ENCODE measurements at places on chromosomes 7 and 10.
A peak's percentile ranks its signal among the peaks of the same experiment; 100 is the strongest.

GRCh38 chr10:69894156-69894555, 92.5 kb downstream of the COL13A1 start:
- no peak for DNase-seq

GRCh38 chr7:139370943-139371313, 11.2 kb downstream of the LUC7L2 start:
- DNase-seq: no peak

- no peak for DNase-seq
Observed at GRCh38 chr10:106384496-106384895, 780.0 kb downstream of the SORCS1 start.

GRCh38 chr10:92880233-92880861, 32.0 kb downstream of the EXOC6 start:
- DNase-seq: no peak

GRCh38 chr10:78229489-78229888, 195.8 kb downstream of the RPS24 start:
- DNase-seq: no peak

GRCh38 chr10:57460540-57460939, 807.2 kb downstream of the IPMK start:
- DNase-seq: no peak

- no peak for DNase-seq
Observed at GRCh38 chr10:116870949-116871348, 21.6 kb downstream of the ENO4 start.

DNA sequence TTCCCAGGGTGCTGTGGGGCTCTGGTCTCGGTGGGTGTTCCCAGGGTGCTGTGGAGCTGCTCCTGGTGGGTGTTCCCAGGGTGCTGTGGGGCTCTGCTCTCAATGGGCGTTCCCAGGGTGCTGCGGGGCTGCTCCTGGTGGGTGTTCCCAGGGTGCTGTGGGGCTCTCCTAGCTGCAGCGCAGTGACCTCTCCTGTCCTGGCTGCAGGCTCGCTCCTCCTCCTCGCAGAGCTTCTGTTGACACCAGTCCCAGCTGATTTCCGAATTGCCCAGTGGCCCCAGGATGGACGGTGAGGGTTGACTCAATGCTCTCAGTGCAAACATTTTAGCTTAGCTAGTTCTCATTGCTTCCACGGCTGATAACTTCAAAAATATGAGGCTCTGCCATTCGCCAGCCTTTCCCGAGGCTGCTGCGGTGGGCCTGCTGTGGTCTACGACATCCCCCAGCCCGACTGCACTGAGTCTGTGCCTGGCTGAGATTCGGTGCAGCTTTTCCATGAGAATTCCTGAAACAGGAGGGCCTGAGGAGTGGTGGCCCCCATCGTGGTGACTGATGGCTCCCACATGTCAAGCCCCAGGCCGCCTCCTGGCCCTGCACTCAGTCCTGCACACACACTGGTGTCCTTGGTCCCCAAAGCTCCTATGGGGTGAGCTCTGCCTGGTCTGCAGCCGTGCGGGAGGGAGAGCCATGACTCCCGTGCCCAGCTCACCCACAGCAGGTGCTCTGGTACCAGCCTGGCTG, 58.3 kb upstream of the NKX6-2 start:
- DNase-seq: no peak

GRCh38 chr7:24063721-24064120, 220.3 kb upstream of the NPY start:
- DNase-seq: no peak

DNA sequence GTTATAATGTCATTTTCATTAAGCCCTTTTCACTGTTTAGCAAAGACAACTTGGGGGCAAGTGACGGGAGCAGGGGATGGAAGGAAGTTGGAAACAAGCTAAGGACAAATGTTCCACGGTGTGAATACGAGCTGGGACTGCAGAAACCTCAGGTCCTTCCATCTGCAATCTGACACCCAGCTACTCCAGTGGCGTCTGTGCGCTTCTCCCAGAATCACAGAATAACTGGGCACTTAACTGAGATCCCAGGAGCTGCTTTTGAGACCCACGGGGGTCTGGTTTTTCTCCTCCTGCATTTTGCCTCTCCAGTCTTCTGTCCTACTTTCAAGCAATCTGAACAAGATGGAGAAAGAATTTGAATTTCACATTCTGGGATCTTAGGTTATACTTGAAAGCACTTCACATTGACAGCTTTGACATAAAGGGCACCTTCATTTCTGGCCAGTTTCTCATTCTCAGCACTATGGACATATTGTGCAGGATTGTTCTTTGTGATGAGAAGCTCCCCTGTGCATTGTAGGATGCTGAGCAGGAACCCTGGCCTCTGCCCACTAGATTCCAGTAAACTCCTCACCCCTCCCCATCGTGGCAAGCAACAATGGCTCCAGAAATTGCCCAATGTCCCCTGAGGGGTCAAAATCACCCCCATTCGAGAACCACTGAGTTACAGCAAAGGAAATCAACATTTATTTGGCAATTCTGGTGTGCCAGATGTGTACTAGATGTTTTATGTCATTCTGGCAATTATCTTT, 194.1 kb downstream of the CACNB2 start:
- DNase-seq: no peak

DNA sequence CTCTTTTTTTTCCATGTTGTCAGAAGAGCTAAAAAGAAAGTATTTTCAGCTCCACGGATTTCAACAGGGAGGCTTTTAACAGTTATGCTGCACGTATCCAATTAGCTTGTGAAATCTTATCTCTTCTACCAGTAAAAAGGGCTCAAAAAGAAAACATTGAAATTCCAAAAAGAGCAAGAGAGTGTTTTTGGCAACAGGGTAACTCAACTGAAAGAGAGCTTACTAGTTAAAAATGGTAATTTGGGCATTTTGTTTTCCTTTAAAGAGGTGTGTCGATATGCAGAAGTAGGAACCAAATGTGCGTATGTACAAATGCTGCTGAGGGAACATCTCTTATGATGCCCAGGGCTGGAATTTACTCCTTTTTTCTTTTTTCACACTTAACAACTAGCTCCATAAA, 292.8 kb downstream of the PRKG1 start:
- no peak for DNase-seq

GRCh38 chr10:60358282-60358681, 31.4 kb downstream of the ANK3 start:
- DNase-seq: no peak

- no peak for DNase-seq
Observed at GRCh38 chr10:43392748-43393147, 16.2 kb downstream of the HNRNPF start.

DNA sequence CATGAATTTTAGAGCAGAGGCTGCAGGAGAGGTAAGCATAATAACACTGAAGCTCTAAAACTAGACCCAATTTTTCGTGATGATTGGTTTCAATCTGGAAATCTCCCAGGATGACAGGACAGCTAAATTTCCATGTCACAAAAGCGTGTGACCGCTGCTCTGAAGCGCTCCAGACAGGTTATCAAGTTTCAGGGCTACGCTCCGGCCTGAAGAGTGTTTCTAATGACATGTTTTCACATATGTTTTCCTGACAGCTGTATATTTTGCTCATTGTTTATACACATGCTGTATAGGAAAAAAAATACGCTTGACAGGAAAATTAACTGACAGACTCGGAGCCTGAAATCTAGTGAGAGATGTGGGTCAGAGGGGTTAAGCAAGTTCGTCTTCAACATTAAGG, 219.8 kb upstream of the BMPER start:
- no peak for DNase-seq

DNA sequence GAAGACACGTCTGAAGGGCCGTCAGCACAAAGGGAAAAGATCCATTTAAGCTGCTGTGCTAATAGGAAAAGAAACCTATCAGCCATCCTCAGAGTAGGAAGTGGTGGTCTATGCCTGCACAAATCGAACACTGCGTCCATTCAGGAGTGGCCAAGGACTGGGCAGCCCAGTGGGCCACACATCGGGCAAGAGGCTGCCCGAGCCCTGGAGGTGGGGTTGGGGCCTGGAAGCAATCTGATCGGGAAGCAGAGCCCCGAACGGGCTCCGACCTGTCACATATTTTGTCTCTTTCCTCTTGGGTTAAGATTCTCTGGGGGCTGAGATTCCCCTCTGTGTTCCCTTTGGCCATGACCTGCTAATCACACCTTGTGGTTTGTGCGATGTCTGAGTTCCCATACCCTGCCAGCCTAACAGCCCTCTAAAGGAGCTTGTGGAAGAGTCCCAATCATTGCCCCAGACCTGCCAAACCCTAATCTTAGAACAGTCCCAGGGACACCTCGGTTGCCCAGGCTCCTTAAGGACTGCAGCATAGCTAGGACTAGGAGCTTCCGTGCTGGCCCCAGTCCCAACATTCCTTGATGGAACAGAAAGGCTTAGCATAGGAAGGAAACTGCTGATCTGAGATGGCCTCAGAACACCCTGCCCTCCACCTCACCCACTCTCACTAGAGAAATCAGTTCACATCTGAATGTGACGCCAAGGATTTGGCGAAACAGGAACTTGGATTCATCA, 77.9 kb upstream of the SAMD8 start:
- DNase-seq: no peak

- no peak for DNase-seq
Observed at GRCh38 chr10:98880971-98881370, 354.7 kb downstream of the HPSE2 start.

DNA sequence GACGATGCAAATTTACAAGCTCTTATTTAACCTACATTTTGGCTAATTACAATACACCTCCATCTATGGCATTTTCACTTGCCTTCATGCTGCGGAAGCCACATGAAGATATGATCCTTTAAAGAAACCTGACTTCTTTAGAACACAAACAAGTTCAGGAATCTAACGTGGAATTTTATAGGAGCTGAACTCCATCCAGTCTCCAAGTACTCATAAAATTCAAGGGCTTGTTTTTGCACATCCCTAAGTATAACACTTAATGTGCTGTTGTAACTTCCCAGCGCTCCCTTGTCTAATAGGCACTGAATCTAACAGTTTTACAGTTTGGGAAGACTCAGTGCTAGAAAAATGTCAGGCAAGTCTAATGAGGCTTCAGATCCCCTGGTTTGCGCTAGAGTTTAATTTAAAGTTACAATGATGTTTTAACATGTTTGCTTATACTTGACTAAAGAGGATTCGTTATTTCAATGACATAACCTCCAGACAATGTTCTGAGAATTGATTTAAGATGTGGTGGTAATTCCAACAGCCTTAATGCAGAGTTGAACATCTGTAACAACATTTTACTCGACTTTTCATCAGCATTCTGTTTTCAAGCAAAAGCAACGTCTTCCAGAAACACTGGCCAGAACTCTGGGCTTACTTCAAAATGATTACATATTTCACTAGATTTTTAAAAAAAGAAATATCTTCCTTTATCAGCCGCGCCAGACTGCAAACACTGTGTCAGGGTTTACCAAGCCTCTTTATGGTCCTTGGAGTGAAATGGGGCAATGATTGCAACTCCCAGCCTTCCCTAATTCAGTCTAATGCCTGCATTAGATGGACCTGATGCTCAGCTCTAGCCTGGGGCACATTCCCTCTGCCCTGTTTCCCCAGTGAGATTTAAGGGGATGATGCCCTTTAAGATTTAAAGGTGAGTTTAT, 664.3 kb downstream of the KCNMA1 start:
- DNase-seq: no peak

GRCh38 chr7:29588212-29588611, 24.6 kb downstream of the PRR15 start:
- DNase-seq: no peak

GRCh38 chr7:98737176-98737575, 120.1 kb downstream of the NPTX2 start:
- DNase-seq: no peak

- peak; percentile 35 for DNase-seq
Observed at GRCh38 chr7:31933481-31933880, 136.7 kb downstream of the PDE1C start.

DNA sequence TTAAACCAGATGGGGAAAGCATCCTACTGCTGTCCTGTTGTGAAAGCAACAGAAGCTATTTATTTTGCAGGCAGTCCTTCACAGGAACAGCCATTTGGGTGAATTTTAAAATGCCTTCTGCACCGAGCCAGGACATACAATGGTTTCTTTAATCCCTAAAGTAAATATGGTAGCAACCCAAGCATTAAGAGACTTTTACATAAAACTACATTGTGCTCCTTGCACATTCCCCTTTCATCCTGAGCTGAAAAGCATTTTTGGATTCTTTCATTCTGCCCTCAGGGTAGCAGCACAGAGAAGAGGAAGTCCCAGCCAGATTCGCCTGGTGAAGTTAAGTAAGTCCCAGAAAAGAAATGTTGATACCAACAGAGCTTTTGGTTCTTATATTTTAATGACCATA, 84.0 kb upstream of the FAM3C start:
- no peak for DNase-seq

- peak; percentile 56 for DNase-seq
Observed at GRCh38 chr7:65722361-65722792, 150.5 kb upstream of the VKORC1L1 start.

- no peak for DNase-seq
Observed at GRCh38 chr7:109611656-109612055, 1042.0 kb downstream of the DNAJB9 start.

- DNase-seq: no peak
Observed at GRCh38 chr7:67554986-67555385, 558.4 kb downstream of the TYW1 start.

DNA sequence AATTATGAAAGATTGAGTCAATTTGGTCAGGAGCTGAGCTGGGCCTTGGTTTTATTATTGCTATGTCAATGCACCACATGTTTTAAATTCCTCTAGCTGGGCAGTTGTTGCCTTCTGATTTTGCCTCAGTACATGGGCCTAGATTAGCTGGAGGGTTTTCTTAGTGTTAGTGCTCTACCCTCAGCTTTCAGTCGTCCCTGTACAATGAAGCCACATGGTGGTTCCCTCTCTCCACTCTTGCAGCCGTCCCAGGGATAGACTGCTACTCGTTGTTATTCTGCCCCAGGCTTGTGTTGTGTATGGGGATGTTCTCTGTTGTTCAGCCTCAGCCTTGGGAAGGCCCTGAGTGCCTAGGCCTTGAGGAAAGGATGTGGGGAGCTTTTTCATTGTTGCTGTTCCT, 37.0 kb downstream of the NHLRC2 start:
- no peak for DNase-seq

- no peak for DNase-seq
Observed at GRCh38 chr10:113131613-113132261, 181.7 kb downstream of the TCF7L2 start.

DNA sequence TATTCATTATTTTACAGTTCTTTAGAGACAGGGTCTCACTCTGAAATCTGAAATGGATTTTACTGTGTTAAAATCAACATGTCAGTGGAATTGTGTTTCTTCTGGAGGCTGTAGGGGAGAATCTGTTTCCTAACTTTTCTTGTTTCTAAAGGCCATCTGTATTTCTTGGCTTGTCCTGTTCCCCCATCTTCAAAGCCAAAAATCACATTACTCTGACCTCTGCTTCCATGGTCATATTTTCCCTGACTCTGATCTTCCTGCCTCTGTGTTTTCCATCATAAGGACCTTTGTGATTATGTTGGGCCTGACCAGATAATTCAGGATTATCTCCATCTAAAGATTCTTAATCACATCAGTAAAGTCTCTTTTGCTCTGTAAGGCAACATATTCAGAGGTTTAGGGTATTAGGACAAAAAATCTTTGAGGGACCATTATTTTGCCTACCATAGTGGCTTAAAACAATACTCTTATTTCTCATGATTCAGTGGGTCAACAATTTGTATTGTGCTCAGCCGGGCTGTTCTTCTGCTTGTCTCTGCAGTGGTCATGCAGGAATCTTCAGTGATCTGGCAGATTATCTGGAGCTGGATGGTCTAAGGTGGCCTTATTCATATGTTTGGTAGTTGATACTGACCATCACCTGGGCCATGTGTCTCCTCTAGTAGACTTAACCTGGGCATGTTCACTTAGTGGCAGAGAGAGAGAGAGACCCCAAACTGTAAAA, 5.7 kb downstream of the ANLN start:
- no peak for DNase-seq

Measured in Daoy (cell line).